CD4-positive, alpha-beta T cell (primary cell): ENCODE measurements at places on chromosomes 13 and 19.

DNA sequence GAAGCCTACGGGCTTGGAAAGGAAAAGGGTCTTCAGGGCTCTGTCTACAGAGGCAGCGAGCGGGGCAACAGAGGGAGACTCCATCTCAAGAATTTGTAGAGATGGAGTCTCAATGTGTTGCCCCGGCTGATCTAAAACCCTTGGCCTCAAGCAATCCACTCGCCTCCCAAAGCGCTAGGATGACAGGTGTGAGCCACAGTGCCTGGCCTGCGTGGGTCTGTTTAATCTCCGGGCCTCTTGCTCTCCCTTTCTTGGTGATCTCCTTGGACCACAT lies 8.1 kb downstream of the RPS9 start:
- DNase-seq: no peak

GRCh38 chr19:12623361-12624031 lies 12.8 kb downstream of the ZNF791 start:
- no peak for DNase-seq

GRCh38 chr13:66219506-66219905 lies 1010.6 kb downstream of the PCDH9 start:
- DNase-seq: no peak

DNA sequence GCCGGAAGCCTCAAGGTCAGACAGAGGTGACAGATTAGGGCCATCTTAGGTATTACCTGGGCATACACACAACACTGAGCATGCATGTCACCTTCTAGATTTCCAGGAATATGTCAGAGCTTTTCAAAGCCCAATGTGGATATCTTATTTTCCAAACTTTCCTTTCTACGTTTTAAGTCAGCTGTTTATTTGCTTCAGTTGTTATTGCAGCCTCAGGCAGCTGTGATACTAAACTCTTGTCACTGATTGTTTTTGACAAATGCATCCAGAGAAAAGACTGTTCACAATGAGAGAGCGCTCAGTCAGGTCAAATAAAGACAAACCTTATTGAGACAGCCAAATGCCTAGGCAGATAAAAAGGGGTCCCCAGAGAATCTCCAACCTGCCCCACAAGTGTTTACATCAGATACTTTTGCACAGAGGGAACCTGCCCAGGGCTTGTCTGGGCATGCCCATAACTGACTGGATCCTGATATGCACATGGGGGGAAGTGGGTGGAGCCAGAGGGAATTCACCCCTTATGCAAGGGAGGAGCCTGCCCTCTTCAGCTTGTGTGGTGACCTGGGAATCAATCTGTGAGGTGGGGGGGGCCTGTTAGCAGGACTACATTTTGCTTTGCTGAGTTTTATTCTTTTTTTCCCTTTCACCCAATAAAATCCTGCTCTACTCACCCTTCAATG lies 28.5 kb downstream of the MED4 start:
- DNase-seq: peak; percentile 1

- DNase-seq: no peak
Observed at GRCh38 chr19:4575267-4576015, 16.0 kb upstream of the SEMA6B start.

GRCh38 chr13:110218581-110219201 lies 88.3 kb downstream of the COL4A1 start:
- no peak for DNase-seq
